Activated T-helper 2 cell treated with anti-CD3 and anti-CD28 coated beads, Interferon-gamma antibody, Interleukin-2, Interleukin-4, amounts not matched to agents 10 μg/mL and 5 μg/mL and 100 μg/mL, durations not matched to agents 14 hours and 24 hours and 36 hours (primary cell): ENCODE measurements at places on chromosomes 2 and 18.

DNA sequence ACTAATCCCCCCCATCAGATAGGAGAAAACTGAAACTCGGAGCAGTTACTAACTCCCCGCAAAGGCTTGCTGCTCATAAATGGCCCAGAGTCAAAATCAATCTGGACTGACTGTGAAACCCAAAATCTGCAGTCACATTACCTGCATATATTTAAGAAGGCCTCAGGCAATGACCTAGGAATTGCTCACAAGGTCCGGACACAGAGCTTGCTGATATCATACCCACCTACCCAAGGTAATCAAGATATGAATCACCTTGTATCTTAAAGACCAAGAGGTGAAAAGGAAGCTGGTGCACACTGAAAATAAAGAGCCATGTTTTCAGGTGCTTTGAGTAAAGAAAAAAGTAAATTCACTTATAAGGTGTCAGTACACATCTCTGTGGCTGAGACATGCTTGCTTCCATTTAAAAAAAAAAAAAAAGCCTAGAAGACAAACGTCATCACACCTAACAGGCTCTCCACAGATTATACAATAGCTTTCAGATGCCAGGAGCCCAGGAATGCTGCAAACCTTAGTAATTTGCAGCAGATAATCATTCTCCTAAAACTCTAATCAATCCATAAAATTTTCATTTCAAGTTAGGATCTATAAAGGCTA, 195.4 kb downstream of the ZEB2 start:
- peak overlapping the region; percentile 99 for H3K27ac ChIP-seq
- peaks cover 70% of the 10 kb centered on the region for H3K4me1 ChIP-seq
- peaks cover 60% of the 10 kb centered on the region for H3K36me3 ChIP-seq
- H3K27me3 ChIP-seq, result no peaks in the 10 kb centered on the region
- peak overlapping the region; percentile 60 for H3K4me3 ChIP-seq

DNA sequence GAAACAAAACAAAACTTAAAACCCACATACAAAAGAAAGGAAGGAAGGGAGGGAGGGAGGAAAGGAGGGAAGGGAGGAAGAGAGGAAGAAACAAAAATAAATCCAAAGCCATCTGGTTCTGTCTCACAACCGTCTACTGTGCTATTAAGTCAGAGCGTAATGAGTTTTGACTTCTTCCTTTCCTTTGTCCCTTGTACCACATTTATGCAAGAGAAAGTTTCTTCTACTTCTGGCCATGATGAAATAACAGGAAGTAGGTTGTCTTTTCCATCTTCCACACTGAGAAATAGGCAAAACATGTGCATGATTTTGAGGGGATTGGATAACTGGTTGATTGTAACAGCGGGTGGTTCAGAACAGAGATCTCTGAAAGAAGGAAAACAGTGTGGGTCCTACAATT, 121.4 kb downstream of the CTAGE1 start:
- no peak for DNase-seq
- no peaks in the 10 kb centered on the region for H3K27me3 ChIP-seq
- H3K36me3 ChIP-seq, result no peaks in the 10 kb centered on the region
- no peaks in the 10 kb centered on the region for H3K4me1 ChIP-seq

DNA sequence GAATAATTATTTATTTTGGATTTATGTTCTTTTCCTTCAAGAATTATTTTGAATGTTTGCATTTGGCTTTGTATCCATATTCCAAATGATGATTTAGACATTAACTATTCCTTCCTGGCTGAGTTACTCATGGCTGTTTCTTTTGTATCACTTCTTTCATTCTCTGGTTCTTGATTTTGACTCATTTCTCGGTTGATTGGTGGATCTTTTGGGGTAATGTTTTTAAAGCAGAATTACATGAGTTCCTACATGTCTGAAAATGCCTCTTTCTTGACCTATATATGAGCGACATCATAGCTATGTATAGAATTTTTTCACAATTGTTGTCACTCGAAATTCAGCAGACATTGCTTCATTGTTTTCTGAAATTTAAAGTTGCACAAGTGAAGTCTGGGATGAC, 39.5 kb downstream of the CYP26B1 start:
- no peaks in the 10 kb centered on the region for H3K27me3 ChIP-seq
- H3K36me3 ChIP-seq, result no peaks in the 10 kb centered on the region
- H3K4me1 ChIP-seq, result no peaks in the 10 kb centered on the region

- no peaks in the 10 kb centered on the region for H3K36me3 ChIP-seq
- H3K4me3 ChIP-seq, result no peak overlapping the region
- no peak for DNase-seq
- H3K4me1 ChIP-seq, result no peaks in the 10 kb centered on the region
- H3K27ac ChIP-seq, result no peak overlapping the region
Observed at GRCh38 chr18:67043276-67043675, 439.4 kb upstream of the CDH19 start.

DNA sequence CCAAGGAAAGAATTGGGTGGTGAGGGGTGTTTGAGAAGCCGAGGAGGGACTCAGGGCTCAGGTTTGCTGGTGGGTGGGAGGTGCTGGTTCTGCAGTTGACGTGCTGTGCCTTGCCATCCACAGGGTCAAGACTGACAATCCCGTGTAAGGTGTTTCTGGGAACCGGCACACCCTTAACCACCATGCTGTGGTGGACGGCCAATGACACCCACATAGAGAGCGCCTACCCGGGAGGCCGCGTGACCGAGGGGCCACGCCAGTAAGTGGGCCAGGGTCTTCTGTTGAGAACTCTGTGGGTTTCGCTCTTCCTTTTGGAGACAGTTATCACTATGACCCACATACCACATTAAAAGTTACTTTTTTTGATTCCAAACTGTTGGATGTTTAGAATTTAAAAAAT, 32.6 kb downstream of the IL1R2 start:
- H3K4me1 ChIP-seq, result peaks cover 33% of the 10 kb centered on the region
- H3K27me3 ChIP-seq, result peaks cover 4% of the 10 kb centered on the region
- H3K4me3 ChIP-seq, result no peak overlapping the region
- DNase-seq, result no peak
- H3K27ac ChIP-seq, result no peak overlapping the region

DNA sequence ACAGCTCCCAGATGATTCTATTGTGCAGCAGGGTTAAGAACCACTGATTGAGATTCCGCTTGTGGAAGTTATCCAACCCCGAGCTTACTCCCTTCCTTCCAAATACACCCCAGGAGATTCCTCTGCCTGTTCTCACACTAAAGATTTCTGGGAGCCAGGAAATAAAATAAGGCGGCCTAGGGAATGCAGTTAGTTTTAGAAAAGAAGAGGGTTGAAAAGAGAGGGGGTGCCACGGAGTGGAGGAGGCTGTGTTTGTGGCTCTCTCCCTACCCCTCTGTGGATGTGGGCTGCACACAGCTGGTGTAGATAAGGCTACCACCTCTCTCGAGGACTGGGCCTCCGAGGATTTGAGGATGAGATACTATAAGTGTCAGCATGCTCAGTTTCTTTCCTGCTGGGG, 25.1 kb upstream of the SP3 start:
- H3K4me1 ChIP-seq, result peaks cover 13% of the 10 kb centered on the region
- H3K27me3 ChIP-seq, result peaks cover 2% of the 10 kb centered on the region

- DNase-seq, result no peak
- no peak overlapping the region for H3K27ac ChIP-seq
- H3K4me3 ChIP-seq, result no peak overlapping the region
- peaks cover 27% of the 10 kb centered on the region for H3K4me1 ChIP-seq
- H3K36me3 ChIP-seq, result peaks cover 15% of the 10 kb centered on the region
- no peaks in the 10 kb centered on the region for H3K27me3 ChIP-seq
Observed at GRCh38 chr2:85871494-85872164, 17.2 kb downstream of the ST3GAL5 start.

DNA sequence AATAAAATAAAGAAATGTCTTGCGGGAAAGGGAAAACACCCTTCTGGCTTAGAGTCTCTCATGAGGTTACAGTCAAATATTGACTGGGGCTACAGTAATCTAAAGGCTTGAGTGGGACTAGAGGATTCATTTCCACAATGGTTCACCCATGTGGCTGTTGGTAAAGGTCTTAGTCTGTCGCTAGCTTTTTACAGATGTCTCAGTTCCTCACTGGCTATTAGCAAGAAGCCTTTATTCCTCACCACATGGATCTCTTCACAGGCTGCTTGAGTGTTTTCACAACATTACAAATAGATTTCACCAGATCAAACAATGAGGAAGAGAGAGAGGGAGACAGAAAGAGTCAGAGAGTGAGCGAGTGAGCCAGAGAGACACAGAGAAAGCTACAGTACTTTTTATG, 8.3 kb upstream of the ZC3H15 start:
- no peaks in the 10 kb centered on the region for H3K27me3 ChIP-seq
- H3K27ac ChIP-seq, result no peak overlapping the region
- H3K36me3 ChIP-seq, result no peaks in the 10 kb centered on the region
- H3K4me3 ChIP-seq, result no peak overlapping the region
